Neural cell (in vitro differentiated cells): ENCODE measurements at places on chromosomes 3 and 15. TPM values are rescaled to one million over a fixed set of nuclear protein-coding genes. Genes with fewer than 3 reads are reported as not detected.

KNG1 gene
- polyA plus RNA-seq = not detected in 2 replicates

GMPS gene
- 23.7 and 25.2 TPM in 2 replicates for polyA plus RNA-seq

MIX23 gene
- 40.8 and 87.3 TPM in 2 replicates for polyA plus RNA-seq

SERPINI1 gene
- polyA plus RNA-seq = 123 and 150 TPM in 2 replicates

TSPAN3 gene
- 815 and 857 TPM in 2 replicates for polyA plus RNA-seq
